ENCODE measurements at places on chromosomes 5 and 9. TPM values are rescaled to one million over a fixed set of nuclear protein-coding genes. Genes with fewer than 3 reads are reported as not detected.

DNA sequence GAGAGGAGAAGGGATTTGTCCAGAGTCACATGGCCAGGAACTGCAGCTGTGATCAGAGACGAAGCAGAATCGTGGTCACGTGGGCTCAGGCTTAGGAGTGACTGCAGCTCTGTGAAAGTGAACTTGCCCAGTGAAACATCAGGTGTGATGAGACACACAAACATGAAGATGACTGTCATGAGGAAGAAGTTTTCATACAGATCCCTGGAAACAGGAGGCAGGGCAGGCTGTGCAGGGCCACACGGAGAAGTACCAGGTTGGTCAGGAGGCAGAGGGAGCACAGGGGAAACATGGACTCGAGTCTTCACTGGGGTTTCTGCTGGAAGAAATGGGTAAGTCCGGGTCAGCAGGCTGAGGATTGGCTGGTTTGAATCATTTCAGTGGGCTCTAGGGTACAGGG lies 64.1 kb downstream of the BARX1 start:
- DNase-seq: peak; percentile 53

The TNFSF8 gene
- total RNA-seq: 3.0 TPM

DNA sequence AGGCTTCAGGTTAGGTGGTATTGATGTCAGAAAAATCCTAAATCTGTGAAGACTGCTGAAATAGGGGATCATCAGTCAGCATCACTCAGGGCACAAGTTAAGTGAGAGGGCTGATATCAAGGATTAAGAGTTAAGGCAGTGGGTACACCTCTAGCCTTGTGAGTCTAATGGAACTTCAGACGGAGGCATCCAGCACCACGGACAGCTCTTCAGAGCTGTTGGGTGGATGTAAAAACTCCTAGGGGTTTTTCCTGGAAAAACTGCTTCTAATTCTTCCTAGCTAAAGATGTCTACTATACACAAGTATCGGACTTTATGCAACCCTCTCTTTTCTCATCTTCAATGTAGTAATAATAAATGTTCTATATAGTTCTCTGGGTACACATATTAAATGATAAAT lies 165.9 kb downstream of the SH3GL2 start:
- no peak for DNase-seq

- DNase-seq: peak; percentile 72
These were observed 3.0 kb downstream of the PKN3 start for GRCh38 chr9:128705051-128705965.

The IFNA21 gene
- not detected for total RNA-seq

DNA sequence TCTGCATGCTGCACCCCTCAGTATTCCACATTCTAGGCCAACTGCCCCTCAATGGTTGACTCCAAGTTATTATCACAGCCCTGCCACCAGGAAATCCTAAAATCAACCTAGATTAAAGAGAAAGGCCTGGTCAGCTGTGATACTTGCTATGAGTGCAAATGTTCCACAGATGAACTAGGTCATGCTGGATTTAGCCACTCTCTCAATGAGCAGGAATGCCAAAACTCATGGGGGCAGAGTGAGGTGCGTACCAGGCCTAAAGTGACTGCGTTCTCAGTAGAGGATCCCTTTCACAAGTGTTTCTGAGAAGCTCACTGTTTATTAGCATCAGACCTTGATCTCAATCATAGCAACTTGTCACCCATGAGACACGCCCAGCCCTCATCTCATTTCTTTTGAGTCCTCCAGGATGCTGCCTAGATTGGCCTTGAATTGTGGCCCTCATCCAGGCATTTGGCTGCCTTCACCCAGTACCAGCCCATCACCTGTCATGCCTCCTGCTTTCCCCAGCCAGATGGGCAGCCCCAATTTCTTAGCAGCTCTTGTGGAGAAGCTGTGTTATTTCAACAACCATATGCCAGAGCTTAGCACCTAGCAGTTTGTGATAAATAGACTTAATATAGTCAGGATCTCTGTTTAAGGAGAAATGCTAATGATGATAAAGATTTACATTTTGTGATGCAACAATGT lies 383.9 kb downstream of the CTNND2 start:
- DNase-seq: no peak

The PRLR gene
- 2.5 TPM for total RNA-seq

DNA sequence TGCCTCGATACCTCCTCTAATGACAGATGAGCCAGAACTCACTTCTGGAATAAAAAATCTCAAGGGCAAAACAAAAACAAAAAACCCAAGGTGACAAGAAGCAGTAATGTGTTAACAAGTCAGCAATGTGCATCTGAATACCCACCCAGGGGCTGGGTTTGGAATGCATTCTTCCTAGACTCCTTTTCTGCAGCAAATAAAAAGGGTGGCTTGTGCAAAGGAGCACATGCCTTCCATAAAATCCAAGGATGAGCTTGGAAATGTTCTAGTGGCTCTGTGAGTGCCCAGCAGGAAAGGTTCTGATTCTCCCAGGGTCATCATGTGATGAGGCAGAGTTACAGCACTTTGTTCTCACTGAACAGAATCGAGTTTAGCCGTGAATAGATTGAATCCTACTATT lies 599.9 kb downstream of the RAB3C start:
- no peak for DNase-seq

The DEPDC1B gene
- 0.37 TPM for total RNA-seq
